Skin of body (tissue), 3 donors: ENCODE measurements at places on chromosomes 13 and 19. TPM values are rescaled to one million over a fixed set of nuclear protein-coding genes. Genes with fewer than 3 reads are reported as not detected.

DNA sequence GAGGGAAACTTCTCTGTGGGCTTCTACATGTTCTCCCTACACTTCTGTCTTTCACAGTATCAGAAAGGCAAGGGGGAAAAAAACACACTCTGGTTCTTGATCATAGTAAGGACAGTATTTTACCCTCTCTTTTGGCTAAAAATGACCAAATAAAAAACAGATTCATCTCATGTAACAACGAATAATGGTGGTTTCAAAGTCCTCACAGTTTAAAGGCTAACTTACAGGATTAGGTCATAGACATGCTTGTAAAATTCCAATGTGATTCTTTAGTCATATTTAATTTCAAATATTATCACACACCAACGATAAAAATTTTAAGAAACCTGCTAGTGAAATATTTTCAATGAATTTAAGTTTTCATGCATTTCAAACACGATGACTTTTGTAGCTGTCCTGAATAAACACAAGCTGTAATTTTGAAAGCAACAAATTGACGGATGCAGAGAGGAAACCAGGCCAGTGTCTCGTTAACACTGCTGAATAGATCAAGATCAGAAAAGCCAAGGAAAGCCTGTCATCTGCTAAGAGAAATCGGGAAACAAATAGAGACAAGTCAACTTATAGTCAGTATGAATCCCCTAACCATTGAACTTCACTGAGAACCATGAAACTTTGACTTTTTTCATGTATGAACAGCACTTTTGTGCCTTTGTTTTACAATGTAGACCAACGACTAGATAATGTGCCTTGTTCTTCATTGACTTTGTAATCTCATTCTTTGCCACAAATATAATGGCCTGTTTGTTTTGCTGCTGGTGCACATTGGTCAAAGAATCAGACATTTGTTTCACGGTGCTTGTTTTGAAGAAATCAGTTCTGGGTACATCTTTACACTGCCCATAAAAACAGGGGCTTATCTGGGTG lies 22.0 kb downstream of the MBNL2 start:
- DNase-seq, result no peak

DNA sequence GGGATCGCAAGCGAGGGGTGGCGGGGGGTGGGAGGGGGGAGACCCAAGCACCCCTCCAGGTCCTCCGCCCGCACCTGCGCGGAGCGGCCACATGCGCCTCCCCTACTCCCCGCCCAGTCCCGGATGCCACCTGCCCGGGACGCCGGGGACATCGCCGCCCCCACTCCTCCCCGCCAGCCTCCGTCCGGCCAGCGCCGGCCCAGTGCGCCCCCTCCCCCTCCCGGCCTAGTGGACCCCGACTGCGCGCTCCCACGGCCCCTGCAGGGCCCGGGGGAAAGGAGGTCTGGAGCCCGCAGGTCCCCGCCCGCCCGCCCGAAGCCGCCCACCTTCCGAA lies 263 bp downstream of the RHPN2 start:
- DNase-seq, result no peak

ZSCAN5B gene
- not detected for total RNA-seq

DNA sequence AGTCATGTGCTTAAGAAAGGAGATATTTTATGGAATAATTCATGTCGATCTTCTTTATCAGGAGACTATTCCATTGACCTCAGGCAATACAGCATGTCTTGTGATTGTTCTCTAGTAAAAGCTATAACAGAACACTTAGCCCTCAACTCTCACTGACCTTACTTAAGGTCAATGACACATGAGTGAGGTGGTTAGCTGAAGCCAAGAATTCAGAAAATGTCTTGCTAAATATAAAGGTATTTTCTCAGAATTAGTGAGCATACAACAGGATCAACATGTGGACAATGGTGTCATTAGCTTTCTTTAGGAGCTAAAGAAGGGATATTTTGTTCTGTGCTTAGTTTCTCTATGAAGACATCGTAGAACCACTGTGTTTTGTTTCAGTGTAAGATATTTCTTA lies 1730.4 kb upstream of the SLC10A2 start:
- DNase-seq, result no peak

DNA sequence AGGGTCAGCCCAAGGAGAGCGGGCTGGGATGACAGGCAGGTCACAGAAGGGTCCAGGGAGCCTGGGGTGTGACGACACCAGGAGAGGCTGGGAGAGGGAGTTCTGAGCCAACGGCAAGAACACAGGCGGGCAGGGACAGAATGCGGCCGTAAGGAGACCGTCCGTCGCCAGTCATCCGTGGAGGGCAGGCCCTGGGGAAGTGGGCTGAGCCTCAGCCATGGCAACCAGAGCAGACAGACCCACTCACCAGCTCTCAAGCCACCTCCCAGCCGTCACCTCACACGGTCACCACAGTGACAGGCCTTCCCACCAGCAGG lies 3.7 kb upstream of the TMEM86B start:
- DNase-seq, result no peak

DNA sequence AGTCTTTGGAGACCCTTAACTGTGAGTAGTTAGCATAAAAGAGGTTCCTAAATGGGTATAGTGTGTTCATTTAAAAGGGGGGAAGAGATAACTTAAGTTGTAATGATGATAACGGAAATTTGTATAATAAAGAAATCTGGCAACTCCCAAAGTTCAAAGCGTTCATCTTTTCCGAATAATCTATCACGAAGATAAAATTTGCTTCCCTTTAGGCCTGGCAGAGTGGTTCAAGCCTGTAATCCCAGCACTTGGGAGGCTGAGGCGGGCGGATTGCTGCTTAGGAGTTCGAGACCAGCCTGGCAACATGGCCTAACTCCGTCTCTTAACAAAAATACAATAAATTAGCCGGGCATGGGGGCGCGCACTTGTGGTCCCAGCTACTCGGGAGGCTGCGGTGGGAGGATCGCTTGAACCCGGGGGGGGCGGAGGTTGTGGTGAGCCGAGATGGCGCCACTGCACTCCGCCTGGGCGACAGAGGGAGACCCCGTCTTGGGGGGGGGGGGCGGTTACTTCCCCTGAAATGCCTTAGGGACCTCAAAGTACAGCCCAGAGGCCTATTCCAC lies 934 bp downstream of the N4BP2L2 start:
- no peak for DNase-seq

GRCh38 chr19:8698433-8699063 lies at the start of gene ACTL9:
TSS of gene ACTL9 (minus strand) at chr19:8698795. CDS start at chr19:8698701, 94 bp downstream.
- no peak for DNase-seq

TPGS1 gene
- total RNA-seq, result 10.6 TPM

DLEU7 gene
- total RNA-seq, result 0.10 TPM

DNA sequence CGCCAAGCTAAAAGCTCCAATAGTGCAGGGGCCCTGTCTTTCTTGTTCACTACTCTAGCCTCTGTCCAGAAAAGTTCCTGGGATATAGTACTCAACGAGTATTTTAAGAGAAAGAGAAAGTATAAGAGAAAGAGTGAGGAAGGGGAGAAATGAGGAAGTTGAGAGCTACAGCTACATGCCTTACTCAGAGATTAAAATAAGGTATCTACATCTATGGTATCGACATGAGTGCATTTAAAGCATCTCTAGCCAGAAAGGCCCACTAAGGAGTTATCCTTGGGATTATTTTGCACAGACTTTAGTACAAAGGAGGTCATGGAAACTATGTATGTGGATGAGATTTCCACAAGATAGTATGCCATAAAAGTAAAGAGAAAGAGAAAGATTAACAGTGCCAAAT lies 28.5 kb downstream of the MYCBP2 start:
- no peak for DNase-seq

DNA sequence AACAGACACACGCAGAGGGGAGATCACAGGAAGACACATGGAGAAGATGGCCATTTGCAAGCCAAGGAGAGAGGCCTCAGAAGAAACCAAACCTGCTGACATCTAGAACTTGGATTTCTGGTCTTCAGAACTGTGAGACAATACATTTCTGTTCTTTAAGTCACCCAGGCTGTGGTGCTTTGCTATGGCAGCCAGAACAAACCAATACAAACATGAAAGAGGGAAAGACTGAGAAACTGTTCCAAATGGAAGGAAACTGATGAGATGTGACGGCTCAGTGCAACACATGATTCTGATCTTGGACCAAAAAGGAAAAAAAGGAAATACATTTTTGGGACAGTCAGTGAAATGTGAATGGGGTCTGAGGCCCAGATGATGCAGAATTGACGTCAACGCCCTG lies 30.2 kb upstream of the SACS start:
- peak; percentile 76 for DNase-seq

ZNF415 gene
- total RNA-seq, result 12.5 TPM

DNA sequence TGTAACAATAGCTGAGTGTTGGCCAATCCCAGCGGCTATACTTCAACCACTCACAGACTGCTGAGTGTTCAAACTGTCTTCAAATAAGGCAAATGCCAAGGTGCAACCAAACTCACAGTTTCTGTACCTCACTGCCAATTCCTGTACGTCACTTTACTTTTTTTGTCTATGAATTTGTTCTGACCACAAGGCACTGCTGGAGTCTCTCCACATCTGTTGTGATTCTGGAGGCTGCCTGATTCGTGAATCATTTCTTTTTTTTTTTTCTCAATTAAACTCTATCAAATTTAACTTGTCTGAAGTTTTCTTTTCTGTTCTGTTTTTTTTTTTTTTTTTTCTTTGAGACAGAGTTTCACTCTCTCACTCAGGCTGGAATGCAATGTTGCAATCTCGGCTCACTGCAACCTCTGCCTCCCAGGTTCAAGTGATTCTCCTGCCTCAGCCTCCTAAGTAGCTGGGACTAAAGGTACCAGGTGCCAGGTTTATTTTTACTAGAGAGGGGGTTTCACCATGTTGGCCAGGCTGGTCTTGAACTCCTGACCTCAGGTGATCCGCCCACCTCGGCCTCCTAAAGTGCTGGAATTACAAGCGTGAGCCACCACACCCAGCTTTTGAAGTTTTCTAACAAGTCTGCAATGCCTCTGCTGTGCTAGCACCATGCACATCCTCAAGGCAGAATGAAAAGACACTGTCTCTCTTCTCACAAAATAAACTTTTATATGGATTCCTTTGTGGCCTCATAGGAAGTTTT lies 401.7 kb downstream of the IRS2 start:
- no peak for DNase-seq

GRCh38 chr13:102697929-102698648 lies 3.2 kb upstream of the METTL21C start:
- no peak for DNase-seq

DNA sequence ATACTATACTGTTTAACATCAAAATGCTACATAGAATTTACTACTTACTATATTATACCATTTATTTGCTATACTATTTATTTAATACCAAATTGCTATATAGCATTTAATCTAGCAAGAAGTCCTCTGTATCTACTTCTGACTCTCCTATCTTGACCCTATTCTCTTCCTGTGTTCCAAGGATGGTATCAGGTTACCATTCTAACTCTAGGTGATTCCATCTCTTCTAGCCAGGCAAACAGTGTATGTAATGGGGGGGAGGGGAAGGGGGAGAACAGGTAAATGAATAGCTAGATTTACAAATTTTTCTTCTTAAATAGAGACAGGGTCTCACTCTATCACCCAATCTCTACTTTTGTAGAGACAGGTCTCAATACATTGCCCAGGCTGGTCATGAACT lies 200.3 kb downstream of the DIAPH3 start:
- DNase-seq, result no peak

- no peak for DNase-seq
These were observed 1151.2 kb downstream of the PCDH17 start for GRCh38 chr13:58782736-58783135.

DNA sequence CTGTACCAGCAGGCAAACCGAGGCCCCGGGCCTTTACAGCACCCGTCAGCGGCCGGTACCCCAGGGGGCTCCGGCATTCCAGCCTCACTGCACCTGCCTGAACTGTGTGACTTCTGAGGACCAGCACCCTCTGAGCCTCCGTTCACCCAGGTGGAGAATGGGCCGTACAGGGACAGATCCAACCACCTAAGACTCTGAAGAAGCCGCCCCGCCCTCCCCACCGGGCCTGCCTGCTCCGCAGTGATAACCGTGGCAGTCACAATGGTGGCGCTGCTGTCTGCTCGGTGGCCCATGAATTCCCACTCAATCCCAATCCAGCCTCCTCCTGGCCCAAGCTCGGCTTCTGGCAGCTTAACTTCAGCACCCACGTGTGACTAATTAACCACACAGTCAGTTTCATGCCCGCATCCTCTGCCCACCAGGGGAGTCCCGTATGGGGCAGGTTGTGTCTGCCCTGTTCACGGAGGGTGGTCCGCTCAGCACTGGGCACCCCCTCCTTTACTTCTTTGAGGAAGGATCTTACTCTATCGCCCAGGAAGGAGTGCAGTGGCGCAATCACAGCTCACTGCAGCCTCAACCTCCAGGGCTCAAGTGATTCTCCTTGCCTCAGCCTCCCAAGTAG lies 3.4 kb downstream of the TCF3 start:
- DNase-seq, result no peak

- no peak for DNase-seq
These were observed 5.6 kb downstream of the RASL11A start for GRCh38 chr13:27276188-27276587.

THSD8 gene
- total RNA-seq, result 0.39 TPM

GRCh38 chr19:55680339-55681130 lies 5.5 kb downstream of the EPN1 start:
- DNase-seq, result no peak

- DNase-seq, result no peak
These were observed 6.8 kb upstream of the NECTIN2 start for GRCh38 chr19:44839276-44839675.

LIPE gene
- 59.7 TPM for total RNA-seq

GRCh38 chr13:95123726-95124125 lies 177.5 kb downstream of the ABCC4 start:
- DNase-seq, result no peak

- DNase-seq, result no peak
These were observed 1721.9 kb downstream of the OLFM4 start for GRCh38 chr13:54750521-54750920.

DNA sequence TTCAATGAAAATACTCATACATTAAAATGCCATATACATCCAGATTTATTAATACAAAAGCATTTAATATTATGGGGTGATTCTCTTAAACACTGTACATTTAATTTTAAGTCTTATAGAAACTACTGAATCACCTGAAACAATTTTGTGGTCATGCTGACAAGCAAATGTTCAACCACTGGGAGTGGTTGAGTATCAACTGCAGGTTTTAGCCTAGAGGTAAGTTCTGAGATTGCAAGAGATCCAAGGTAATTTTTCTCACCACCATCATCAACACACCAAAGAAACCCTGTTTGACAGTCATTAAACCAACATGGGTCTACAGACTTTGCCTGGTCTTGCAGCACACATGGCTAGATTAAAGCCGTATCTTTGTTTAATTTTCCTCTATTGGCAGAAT lies 196.3 kb downstream of the LHFPL6 start:
- DNase-seq, result no peak

DNA sequence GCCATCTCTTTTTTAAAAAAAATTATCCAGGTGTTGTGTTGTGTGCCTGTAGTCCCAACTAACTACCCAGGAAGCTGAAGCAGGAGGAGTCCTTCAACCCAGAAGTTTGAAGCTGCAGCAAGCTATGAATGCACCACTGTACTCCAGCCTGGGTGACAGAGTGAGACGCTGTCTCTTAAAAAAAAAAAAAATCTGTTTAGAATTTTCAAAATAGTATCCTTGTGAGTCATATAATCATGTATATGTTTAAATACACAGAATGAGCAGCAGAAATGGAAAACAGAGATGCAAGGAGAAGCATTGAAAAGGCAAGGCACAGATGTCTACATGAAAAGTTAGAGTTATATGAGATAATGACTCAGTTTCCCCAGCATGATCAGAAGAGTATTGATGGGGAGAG lies 31.2 kb downstream of the SYDE1 start:
- DNase-seq, result no peak

GRCh38 chr19:18203408-18203862 lies 407 bp downstream of the RAB3A start:
- no peak for DNase-seq

GRCh38 chr13:108610507-108610906 lies 18.9 kb upstream of the MYO16 start:
- no peak for DNase-seq
